ENCODE measurements at places on chromosomes 3 and 15.

DNA sequence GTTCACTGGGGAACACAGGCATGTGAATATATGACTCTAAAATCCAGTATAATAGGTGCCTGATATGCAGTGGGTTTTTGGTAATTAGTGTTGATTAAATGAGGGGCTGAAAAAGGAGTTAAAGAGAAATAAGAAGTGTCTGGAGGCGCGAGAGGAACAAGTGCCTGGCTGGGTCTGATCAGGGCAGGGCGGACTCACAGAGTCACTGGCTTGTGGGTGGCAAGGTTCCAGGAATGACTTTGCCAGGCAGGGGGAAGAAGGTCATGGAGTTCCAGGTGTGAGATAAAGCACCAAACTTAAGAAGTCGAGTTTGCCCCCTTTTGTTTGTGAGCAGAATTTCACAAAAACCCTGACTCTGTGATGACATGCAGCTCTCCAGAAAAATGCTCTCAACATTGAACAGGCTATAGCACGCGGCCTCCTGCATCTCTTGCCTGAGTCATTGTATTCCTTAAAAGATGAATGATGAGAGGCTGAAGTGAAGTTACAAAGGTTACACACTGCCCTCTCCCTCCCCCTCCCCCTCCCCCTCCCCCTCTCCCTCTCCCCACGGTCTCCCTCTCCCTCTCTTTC is 63.0 kb upstream of the LMCD1 start:
- no peak for DNase-seq

- no peak for DNase-seq
Observed at GRCh38 chr3:15023249-15023648, 41.9 kb downstream of the MRPS25 start.

DNA sequence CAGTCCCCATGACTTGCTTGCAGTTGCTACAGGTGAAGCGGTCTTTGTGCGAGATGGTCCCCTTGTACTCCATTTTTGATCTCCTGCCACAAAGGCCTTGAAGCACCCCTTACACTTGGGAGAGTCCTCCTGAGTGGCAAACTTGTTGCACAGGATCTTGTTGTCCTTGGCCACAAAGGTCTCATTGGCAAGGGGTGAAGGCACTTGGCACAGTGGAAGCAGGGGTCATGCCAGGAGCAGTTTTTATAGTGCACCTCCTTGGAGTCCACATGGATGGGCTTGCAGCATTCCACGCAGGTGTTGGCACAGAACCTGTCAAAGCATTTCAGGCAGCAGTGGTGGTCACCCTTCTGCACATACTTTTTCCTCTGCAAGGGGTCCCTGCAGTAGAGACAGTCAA is 20.3 kb upstream of the SEC62 start:
- DNase-seq, result no peak

DNA sequence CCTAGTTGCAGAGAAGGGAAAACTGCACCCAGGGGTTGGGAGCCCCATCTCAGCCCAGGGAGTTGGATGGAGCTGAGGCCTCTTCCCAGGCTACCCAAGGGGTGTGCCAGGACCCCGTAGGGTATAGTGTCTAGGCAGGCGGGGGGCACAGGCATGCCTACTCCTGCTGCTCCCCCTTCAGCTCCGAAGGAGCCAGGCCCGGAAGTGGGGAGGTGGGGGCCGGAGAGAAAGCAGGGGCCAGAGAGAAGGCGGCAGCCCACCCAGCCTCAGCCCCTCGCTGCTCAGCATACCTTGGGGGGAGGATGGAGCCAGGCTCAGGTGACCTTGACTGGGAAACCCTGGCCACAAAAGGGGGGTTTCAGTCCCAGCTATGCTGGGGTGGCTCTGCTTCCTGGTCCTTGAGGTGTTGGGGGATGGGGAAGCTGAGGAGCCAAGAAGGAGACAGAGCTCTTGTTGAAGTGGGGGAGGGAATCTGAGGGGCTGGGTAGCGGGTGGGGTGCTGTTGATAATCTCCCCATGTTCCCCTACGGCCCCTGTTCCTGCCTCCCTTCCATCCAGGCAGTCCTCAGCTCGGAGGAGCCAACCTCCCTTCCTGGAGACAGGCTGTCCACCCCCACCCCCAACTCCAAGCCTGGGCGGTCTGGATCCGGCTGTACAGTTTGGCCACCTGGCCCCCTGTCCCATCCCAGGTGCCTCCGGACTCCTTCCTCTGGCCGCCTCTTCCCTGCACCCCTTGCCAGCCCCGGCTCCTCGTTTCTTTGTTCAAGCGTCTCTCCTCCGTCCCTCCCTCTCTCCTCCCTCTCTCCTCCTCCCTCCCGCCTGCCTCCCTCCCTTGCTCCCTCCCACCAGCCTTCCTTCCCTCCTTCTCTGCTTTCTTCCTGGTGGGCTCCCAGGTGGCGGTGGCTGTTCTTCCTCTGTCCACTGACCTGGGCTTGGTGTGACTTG is 1.7 kb downstream of the SEMA3F start:
- no peak for DNase-seq

GRCh38 chr15:48370460-48370859 is 39.2 kb downstream of the DUT start:
- no peak for DNase-seq

DNA sequence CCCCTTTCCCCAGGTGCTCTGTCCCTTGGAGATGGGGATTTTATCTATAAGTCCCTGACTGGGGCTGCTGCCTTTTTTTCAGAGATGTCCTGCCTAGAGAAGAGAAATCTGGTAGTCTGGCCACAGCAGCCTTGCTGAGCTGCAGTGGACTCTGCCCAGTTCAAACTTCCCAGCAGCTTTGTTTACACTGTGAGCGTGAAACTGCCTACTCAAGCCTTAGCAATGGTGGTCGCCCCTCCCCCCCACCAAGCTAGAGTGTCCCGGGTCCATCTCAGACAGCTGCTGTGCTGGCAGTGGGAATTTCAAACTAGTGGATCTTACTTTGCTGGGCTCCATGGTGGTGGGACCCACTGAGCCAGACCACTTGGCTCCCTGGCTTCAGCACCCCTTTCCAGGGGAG is 38.9 kb downstream of the TMEM266 start:
- DNase-seq, result no peak

GRCh38 chr15:89117790-89118189 is 29.5 kb downstream of the ABHD2 start:
- DNase-seq, result no peak

DNA sequence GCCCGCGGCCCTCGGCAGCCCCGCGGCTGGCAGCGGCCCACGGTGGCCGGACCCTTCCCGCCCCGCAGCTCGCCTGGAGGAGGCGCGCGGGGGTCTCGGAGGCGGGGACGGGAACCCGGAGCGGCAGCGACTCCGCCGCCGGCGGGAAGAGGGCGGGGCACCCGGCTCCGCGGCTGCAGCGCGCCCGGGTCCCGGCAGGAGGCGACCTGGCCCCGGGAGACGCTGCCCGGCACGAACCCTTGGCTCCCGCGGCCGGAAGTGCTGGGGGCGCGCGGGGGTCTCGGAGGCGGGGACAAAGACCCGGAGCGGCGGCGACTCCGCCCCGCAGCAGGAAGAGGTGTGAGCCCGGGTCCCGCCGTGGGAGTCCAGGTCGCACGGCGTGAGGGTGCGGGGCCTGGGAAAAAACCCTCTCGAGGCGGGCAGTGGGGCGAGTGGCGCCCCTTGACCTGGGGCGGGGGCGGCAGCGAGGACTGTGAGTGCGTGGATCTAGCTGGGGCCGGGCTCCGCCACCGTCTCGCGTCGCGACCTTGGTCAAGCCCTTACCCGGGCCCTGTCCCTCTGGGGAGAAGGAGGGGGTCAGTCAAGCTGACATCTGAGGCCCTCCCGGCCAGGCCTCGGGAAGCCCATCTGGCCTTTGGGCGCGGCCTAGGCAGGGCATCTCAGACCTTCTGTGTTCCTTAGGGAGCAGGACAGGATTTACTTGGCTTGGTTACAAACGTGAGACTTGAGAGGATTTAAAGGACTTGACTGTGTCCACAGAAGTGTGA is at the start of gene CIB2:
TSS of gene CIB2 (minus strand) at position 151 of the 767 bp plus-strand sequence. CDS start 230 bp downstream, outside the sequence.
- peak; percentile 80 for DNase-seq

DNA sequence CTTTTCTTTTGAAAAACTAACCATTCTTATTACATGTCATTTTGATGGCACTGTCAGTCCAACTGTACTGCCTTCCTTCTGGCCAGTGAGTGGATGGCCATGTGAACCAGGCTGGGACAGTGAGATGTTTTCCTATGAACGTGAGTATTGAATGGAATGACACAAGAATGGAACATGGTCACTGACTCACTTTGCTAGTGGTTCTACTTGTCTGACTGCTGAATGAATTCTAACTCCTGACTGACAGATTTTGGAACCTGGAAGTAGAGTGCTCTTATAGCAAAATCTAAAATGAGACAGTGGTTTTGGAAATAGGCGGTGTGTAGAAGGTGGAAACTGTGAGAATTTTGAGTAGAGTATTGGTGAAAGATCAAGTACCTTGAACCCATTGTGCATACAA is 606.9 kb upstream of the KCNMB2 start:
- DNase-seq, result no peak

- DNase-seq, result peak; percentile 59
Observed at GRCh38 chr3:4492208-4493013, 737 bp upstream of the ITPR1 start.

DNA sequence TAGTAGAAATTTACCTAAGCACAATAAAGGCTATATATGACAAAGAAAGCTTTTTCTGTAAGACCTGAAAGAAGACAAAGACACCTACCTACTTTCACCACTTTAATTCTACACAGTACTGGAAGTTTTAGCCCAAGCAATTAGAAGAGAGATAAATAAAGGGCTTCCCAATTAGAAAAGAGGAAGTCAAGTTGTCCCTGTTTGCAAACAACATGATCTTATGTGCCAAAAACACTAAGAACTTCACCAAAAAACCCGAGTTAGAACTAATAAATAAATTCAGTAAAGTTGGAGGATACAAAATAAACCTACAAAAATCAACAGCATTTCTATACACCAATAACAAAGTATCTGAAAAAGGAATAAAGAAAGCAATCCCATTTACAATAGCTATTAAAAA is 190.9 kb downstream of the NR2F2 start:
- no peak for DNase-seq

GRCh38 chr3:23580096-23580713 is 225.6 kb upstream of the UBE2E1 start:
- DNase-seq, result no peak

- DNase-seq, result no peak
Observed at GRCh38 chr3:47950453-47951169, 65.6 kb downstream of the MAP4 start.

- no peak for DNase-seq
Observed at GRCh38 chr3:105417525-105418289, 51.0 kb downstream of the ALCAM start.

GRCh38 chr3:122066331-122067213 is 11.4 kb downstream of the CD86 start:
- no peak for DNase-seq

- DNase-seq, result no peak
Observed at GRCh38 chr15:27937851-27938250, 161.3 kb downstream of the OCA2 start.

GRCh38 chr3:10411598-10412332 is 90.9 kb upstream of the SEC13 start:
- no peak for DNase-seq

DNA sequence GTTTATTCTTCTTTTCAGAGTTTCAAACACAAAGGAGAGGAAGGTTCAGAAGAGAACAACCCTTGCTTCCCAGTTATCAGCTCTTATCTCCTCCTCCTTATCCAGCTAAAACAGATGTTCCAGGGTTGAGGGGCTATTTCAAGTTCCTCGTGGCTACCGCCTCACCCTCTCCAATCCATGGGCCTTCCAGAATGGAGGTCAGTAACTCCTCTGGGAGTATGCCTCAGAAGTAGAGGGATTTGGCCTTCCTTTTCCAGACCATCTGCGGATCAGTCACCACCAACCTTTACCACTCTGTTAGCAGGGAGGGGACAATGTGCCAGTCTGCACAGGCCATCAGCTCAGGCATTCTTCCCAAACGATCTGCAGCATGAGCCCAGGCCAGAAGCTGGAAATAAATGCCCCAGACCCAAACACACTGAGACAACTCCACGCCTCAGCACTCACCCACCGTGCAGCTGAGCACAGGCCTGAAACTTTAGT is 14.8 kb downstream of the HTR3C start:
- no peak for DNase-seq

DNA sequence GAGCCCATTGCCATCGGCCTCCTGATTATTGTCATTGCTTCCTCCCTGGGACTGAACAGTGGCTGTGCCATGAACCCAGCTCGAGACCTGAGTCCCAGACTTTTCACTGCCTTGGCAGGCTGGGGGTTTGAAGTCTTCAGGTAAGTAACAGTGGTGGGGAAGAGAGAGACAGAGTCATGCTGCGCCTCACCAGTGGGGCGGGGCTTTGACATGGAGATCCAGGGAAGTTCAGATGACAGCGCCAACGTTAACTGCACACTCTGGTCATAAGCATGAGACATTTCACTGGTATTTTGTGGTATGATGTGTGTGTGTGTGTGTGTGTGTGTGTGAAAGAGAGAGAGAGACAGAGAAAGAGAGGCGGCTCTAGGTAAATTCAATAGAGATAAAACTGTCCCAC is 41.0 kb downstream of the AQP9 start:
- DNase-seq, result no peak

GRCh38 chr15:92463826-92464225 is 70.1 kb downstream of the ST8SIA2 start:
- no peak for DNase-seq

- no peak for DNase-seq
Observed at GRCh38 chr3:134487406-134487805, 1.5 kb downstream of the CEP63 start.

DNA sequence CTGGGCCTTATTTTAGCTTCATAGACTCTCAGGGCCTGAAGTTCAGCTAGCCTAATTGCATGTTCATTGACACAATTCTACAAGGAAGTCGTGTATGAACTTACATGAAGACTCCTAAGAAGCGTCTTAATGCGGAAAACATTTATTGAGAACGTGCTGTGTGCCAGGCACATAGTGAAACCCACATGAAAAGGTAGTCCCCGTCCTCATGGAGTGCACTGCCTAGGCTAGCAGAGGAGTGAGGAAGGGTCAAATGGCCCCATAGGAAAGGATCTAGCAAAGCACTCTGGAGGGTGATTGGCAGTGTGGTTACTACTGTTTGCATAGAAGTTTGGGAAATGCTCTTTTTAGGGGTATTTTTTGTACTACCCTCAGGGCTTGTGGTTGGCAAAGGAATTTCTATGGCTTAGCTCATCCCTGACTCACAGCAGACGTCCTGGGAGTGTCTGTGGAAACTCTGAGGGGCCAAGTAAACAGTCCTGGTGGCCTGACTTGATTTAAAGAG is 854 bp upstream of the NPTN start:
- DNase-seq, result no peak

GRCh38 chr3:27589795-27590194 is 105.6 kb upstream of the SLC4A7 start:
- DNase-seq, result no peak

- no peak for DNase-seq
Observed at GRCh38 chr15:66646308-66646707, 55.7 kb upstream of the SMAD6 start.

- peak; percentile 4 for DNase-seq
Observed at GRCh38 chr3:42507761-42508335, 5.4 kb downstream of the VIPR1 start.

GRCh38 chr15:72964542-72964941 is 87.7 kb upstream of the NEO1 start:
- no peak for DNase-seq
